ENCODE measurements at places on chromosomes 16 and 17. TPM values are rescaled to one million over a fixed set of nuclear protein-coding genes. Genes with fewer than 3 reads are reported as not detected.

PRDM7 gene
- total RNA-seq: not detected

TMEM106A gene
- total RNA-seq: 0.93 TPM

DNAI2 gene
- not detected for total RNA-seq

EIF3C gene
- 760 TPM for total RNA-seq

PRKCB gene
- not detected for total RNA-seq

MRPL28 gene
- total RNA-seq: 251 TPM

C16orf74 gene
- total RNA-seq: 55.2 TPM

TNP2 gene
- total RNA-seq: not detected

ARHGDIG gene
- not detected for total RNA-seq

MPP2 gene
- 0.37 TPM for total RNA-seq

GRIN2C gene
- 0.10 TPM for total RNA-seq

PIMREG gene
- total RNA-seq: 12.9 TPM

HIGD1B gene
- not detected for total RNA-seq

TPSG1 gene
- not detected for total RNA-seq

GRAP gene
- 0.11 TPM for total RNA-seq

ATXN2L gene
- 57.7 TPM for total RNA-seq

KRT32 gene
- total RNA-seq: not detected

DHRS13 gene
- total RNA-seq: 13.6 TPM

KRTAP4-6 gene
- not detected for total RNA-seq

RNFT1 gene
- 5.1 TPM for total RNA-seq

TBC1D3C gene
- not detected for total RNA-seq

TPSAB1 gene
- total RNA-seq: not detected

PPP1R1B gene
- not detected for total RNA-seq

OTOP2 gene
- total RNA-seq: not detected

ZNF287 gene
- total RNA-seq: 0.07 TPM

DYNLRB2 gene
- not detected for total RNA-seq

SOX9 gene
- 24.9 TPM for total RNA-seq

CDK5R1 gene
- total RNA-seq: 3.5 TPM

MYH1 gene
- not detected for total RNA-seq

TEX14 gene
- total RNA-seq: 2.7 TPM

PPP1R27 gene
- not detected for total RNA-seq

MT1F gene
- total RNA-seq: not detected

ST6GALNAC1 gene
- total RNA-seq: not detected

MYO15B gene
- total RNA-seq: 0.93 TPM

MYH2 gene
- not detected for total RNA-seq

EEF2K gene
- total RNA-seq: 22.8 TPM

KRT222 gene
- not detected for total RNA-seq

MYH8 gene
- total RNA-seq: not detected

CA7 gene
- total RNA-seq: not detected

CCL11 gene
- total RNA-seq: not detected

SOCS1 gene
- 2.3 TPM for total RNA-seq

TRIM72 gene
- not detected for total RNA-seq

C16orf96 gene
- total RNA-seq: not detected

All from HT1080 (cell line).